ENCODE measurements at places on chromosomes 13 and 19.

GRCh38 chr13:25743421-25743820 lies 308.4 kb downstream of the SHISA2 start:
- DNase-seq: no peak

DNA sequence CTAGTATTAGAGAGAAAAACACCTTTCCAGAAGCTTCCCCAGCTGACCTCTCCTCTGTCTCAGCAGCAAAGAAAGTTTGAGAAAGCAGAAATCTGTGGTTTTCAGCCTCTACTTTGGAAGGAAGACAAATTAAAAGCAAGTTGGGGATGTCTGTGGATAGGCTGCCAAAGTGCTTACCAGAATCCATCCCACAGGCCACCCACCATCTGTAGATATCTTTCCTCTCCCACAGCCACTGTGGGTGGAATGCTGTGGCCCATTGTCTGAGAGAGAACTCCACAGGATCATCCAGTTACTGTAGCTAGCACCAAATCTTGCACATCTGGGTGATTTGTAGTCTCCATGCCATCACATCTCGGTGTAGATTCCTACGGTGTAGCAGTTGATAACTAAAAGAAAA lies 133.5 kb downstream of the DNAJC15 start:
- no peak for DNase-seq

- DNase-seq: peak; percentile 13
Measured at GRCh38 chr13:113327766-113328471, 30.9 kb downstream of the LAMP1 start.

- no peak for DNase-seq
Measured at GRCh38 chr13:45538382-45538781, 73.6 kb downstream of the COG3 start.

- peak; percentile 98 for DNase-seq
Measured at GRCh38 chr19:34359140-34359953, 5.6 kb upstream of the GPI start.

DNA sequence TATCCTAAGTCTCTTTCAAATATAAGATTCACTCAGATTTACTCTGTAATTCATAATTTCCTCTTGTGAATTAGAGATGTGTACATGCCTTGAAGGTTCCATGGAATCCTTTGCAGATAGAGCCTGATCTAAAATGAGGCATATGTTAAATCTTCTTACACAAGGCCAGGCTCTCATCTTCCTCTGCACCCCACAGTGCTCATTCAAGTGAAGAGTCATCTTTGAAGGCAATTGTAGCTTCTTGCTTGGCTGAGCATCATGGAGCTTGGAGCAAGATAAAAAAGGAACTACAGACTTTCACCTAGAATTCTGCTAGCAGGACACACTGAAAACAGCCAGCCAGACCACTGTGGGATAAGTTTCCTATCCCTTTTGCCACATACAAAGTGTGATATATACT lies 566.4 kb downstream of the PCDH9 start:
- no peak for DNase-seq

GRCh38 chr13:59201841-59202240 lies 961.9 kb downstream of the DIAPH3 start:
- no peak for DNase-seq

DNA sequence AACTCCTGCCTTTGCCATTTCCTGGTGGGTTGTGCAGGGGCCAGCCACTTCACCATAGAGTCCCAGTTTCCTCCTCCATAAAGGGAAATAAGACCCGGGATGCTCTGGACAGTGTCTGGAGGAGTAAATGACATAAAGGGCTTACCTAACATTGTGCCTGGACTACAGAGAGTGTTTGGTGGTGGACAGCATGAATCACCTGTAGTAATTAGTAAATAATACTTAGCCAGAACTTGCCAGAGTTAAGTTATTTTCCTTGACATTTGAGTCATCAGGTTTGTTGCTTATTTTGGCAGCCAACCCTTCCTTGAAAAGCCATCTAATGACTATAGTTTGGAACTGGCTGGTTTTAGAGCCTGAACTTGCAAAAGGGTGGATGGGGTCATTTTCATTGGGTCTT lies 159.2 kb downstream of the SLC7A1 start:
- DNase-seq: no peak

Data from NCI-H524 (cell line).